ENCODE measurements at places on chromosomes 1 and 21.
A peak's percentile ranks its signal among the peaks of the same experiment; 100 is the strongest.

- DNase-seq: no peak
Observed at GRCh38 chr21:31448496-31448895, 104.4 kb upstream of the TIAM1 start.

- no peak for DNase-seq
Observed at GRCh38 chr1:233496993-233497392, 116.9 kb upstream of the KCNK1 start.

DNA sequence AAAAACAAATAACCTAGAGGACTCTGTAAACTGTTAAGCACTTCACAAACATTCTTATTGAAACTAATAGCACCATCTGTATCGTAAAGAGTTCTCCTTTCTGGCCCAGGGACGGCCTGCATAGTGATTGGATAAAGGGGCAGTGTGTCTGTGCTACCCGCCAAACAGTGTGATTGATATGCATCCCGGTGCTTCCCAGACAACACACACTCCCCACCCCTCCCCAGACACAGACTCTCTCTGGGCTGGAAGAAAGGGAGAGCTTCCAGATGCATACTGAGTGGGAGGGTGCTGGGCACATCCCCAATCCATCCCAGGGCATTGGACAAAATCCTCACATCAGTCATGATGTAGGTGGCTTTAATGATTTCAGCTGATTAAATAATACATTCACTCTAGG, 3.7 kb downstream of the HSD11B1 start:
- DNase-seq: no peak

- no peak for DNase-seq
Observed at GRCh38 chr1:159430985-159431384, 1.0 kb upstream of the OR10J4 start.

DNA sequence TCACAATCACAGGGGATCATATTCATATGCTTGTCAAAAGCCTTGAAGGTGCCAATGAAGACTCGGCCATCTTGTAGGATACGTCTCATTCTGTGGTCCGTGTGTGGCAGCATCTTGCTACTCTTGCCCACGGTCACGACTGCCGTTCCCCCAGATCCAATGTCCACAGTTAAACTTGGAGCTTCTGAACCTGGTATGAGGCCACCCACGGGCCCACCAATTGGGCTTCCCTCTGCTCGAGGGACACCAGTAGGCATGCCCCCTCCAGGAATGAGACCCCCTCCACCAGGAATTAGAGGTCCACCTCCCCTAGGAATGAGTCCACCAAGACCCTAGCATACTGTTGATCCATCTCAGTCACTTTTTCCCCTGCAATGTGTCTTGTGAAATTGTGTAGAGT, 39.6 kb downstream of the MORN1 start:
- no peak for DNase-seq

DNA sequence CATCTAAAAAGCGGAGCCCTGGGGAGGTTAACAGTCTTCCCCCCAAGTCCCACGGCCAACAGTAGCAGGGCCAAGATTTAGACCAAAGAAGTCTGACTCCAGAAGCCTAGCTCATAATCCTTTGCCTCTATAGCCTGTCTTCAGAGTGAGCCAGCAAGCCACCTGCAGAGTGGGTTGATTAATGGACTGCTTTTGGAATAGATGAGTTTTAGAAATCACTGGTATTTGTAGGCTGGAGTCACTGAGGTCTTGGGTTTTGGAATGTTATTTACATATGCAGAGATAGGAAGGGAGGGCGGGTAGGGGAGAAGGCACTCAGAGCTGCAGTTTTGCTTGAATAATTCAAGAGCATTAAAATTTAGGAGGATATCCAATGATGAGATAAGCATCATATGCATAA, 90.8 kb upstream of the L1TD1 start:
- no peak for DNase-seq

GRCh38 chr1:43566382-43567044, 35.8 kb downstream of the PTPRF start:
- DNase-seq: no peak

DNA sequence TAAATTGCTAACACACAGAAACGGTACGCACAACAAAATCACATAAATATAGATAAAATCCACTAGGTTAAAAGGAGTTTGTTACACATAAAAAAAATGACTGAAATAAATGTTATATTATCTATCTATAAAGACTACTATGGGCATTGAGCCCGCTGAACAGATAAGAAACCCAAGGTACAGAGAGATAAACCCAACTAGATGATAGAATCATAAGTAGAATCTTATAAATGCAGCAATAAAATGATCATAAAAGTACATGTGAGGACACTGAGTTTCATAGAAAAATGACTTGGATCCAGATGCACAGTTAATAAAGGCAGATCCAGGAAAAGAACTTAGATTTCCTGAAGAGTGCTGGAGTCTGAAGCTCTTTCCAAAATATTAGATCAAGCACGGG, 128.7 kb downstream of the RGS7 start:
- no peak for DNase-seq

DNA sequence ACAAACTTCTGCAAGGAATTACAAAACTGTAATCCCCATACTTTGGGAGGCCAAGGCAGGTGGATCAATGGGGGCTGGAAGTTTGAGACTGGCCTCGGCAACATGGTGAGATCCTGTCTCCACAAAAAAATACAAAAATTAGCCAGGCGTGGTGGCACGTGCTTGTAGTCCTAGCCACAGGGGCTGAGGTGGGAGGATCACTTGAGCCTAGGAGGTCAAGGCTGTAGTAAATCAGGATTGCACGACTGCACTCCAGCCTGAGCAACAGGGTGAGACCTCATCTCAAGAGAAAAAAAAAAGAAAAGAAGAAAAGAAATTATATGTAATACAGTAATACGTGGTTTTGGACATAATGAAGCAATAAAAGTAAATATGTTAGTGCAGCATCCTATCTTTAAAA, 138.2 kb downstream of the COP1 start:
- DNase-seq: no peak

DNA sequence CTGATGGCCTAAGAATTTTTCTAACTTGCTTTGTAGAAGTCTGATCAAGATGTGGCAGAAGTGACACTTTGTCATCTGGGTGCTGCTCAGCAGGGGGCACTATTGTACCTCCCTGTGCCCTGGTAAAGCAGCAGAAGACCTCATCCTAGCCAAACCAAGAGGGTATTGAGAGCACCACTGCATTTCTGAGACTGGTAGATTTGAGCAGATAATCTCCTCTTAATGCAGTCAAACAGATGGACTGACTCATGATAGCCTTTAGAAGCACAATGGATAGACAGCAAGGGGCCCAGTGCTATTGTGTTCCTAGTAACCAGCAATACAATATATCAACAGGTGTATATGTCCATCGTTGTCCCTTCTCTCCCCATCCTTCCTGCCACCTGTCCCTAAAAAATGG, 5.7 kb downstream of the TPM3 start:
- peak; percentile 84 for DNase-seq

DNA sequence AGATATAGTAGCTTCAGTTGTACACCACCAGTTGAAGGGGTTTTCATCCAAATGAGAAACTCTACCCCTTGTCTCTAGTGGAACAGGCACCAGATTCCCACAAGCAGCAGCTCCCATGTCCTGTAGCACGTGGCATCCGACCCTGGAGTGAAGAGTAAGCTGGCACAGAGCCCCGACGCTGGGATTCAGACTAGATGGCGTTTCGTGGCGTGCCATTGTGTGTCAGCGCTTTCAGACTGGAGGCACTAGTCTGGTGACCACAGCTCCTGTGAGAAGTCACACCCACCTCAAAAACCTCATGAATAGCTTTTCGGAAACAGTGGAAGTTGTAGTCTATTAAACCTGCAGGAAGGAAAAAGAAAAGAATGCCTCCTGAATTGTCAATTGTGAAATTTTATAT, 20.2 kb downstream of the RRAGC start:
- no peak for DNase-seq

DNA sequence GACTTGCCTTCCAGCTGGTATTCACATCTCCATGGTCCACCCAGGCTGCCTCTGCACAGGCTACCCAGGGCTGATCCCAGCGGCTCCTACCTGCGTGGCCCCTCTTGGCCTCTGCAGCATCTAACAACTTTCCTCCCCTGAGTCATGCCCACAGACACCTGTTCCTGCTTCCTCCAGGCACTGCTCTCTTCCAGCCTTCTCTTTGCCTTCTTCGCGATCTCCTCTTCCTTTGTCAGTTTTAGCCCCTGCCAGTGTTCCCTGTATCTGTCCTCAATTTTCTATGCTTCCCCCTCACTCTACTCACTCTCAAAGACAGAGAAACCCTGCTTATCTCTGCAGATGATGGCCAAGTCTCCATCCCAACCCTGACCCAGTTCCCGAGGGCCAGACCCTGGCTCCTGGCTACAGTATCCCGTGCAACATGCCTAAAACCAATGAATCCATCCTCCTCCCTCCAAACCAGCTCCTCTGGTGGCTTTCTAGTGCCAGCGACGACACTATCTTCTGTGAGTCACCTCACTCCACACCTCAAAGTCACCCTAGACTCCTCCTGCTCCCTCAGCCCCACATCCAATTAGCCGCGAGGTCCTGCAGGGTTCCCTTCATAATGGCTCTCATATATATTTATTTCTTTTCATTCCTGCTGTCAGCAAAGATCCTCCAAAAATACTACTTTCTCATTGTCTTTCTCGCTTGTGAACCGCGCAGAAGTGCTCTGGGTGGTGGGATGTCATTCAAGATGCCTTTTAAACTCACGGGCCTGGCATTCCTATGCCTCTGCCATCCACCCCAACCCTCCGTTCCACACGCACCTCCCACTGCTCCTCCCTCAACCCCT, 259.2 kb downstream of the TOMM20 start:
- no peak for DNase-seq

- DNase-seq: peak; percentile 53
Observed at GRCh38 chr1:78673120-78673519, 23.5 kb downstream of the IFI44 start.

DNA sequence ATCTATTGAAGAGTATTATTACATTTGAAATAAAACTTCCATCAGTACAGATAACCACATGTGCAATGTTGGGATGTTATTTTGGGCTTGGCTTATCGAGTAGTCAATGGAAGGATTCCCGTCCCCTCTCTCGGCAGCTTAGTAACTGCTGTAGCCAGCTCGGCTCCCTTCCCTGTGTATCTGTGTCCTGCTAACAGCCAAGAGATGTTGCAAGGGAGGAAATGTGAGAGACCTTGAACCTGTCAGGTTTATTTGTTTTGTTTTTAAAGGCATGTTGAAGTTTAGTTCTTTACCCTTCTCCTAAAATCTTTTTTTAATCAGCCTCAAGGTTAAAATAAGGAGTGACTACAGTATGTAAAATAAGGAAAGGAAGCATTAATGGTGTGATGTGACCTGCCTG, 13.6 kb upstream of the TARS2 start:
- DNase-seq: no peak

DNA sequence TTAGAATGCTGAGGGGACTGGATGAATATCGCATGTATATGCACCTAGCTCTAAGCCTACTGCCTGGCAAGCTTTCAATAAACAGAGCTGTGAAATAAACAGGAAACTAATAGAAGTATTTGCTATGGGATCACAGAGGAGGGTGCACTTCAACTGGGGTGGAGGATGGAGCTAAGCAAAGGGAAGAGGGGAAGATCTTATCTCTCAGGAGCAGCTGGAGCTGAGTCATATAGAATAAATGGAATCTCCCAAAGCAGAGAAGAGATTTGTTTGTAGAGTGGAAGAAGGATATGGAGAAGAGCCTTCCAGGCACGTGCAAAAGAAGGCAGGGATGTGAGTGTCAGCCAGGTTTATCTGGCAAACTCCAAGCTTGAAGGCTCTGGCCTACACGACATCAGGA, 17.0 kb upstream of the KCNA10 start:
- no peak for DNase-seq

DNA sequence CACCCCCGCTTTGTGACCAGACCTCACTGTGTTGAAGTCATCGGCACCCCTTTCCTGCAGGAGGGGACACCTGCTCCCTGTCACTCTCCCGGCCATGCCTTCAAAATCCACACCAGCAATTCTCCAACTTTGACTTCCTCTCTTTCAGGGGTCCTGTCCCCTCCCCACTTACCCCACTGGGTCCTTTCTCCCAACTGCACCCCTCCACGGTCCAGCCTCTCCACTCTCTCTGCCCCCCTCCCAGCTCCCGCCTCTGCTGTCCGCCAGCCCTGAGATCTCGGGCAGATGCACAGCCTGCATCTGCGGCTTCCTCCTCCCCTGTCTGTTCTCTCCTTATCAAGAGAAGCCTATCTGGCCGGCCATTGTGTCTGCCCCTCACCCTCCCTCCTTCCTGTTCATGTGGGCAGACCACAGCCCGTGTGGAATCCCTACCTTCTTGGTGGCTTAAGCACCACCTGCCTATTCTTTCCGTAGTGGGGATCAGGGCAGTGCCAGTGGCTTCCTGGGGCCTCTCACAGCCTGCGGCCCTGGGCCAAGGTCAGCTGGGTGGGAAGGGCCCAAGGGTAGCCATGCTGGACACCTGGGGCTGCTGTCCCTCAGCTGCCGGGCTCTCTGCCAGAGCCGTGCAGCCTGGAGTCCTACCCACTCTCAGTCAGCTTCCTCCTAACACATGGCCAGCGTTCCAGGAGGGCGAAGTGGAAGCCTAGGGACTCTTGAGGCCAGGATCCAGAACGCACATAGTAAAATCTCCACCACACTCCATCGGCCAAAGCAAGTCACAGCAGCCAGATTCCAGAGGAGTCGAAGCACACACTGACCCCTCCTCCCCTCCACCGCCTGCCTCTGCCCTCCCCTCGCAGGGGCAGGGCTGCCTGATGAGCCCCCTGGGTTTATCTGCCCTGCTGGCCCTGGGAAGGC, 5.1 kb upstream of the HES4 start:
- no peak for DNase-seq

- DNase-seq: no peak
Observed at GRCh38 chr1:25651824-25652741, 35.5 kb downstream of the MAN1C1 start.

DNA sequence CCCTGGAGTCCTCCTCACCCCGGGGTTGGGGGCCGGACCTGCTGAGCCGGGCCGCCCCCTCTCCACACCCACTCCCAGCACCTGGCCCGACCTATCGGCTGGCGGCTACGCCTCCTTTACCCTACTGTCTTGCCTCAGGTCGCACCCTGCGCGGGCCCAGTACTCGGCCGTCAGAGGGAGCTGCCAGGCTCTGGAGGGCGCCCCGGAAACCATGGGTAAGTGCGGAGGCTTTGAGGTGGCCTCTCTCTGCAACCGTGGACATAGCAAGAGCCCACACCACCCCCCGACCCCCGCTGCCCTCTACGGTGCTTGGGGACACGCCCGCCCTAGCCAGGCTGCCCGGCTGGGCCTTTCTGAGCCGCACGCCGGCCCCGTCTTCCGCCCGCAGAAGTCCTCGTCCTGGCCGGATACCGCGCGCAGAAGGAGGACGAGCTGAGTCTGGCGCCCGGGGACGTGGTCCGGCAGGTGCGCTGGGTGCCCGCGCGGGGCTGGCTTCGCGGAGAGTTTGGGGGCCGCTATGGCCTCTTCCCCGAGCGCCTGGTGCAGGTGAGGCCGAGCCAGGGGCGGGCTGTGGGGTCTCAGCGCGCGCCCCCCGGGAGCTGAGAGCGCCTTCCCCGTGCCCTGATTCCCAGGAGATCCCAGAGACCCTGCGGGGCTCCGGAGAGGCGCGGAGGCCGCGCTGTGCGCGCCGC, at the start of gene SH3D21:
SH3D21 (plus strand) TSS at position 159 of the 692 bp plus-strand sequence; CDS start at position 212, 53 bp downstream.
- peak; percentile 73 for DNase-seq

- no peak for DNase-seq
Observed at GRCh38 chr1:8633741-8634501, 183.5 kb downstream of the RERE start.

Data from activated CD4-positive, alpha-beta T cell treated with anti-CD3 and anti-CD28 coated beads for 48 hours (primary cell).